ENCODE measurements at places on chromosomes 16 and 17.

- DNase-seq, result no peak
These were observed 216.5 kb downstream of the NTN1 start for GRCh38 chr17:9237661-9238301.

- DNase-seq, result no peak
These were observed 40.0 kb upstream of the RBFOX3 start for GRCh38 chr17:79650861-79651260.

- DNase-seq, result no peak
These were observed 23.8 kb upstream of the ABCC1 start for GRCh38 chr16:15925631-15926030.

DNA sequence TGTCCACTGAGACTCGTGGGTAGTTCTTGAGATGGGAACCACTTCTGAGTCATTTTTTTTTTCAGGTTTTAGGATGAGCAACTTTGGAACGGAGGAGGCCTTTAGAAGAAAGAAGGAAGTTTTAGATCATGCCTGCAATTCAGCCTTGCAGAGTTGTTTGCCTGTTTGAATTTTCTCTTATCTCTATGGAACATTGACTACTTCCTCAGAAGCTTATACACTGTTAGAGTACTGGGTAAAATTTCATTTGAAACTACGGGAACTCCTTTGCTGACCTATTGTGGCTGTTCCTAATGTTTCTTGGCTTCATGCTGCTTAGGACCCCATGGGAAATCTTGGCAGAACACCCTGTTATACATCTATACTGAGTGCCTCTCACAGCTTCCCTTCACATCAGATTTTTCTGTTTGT is 70.8 kb downstream of the MAP2K6 start:
- DNase-seq, result no peak

DNA sequence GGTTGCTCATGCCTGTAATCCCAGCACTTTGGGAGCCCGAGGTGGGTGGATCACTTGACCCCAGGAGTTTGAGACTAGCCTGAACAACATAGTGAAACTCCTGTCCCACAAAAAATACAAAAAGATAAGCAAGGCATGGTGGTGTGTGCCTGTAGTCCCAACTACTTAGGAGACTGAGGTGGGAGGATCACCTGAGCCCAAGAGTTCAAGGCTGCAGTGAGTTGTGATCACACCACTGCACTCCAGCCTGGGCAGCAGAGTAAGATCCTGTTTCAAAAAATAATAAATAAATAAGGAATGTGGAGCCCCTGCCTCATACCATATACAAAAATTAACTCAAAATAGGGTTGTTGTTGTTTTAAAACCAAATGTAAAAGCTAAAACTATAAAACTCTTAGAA is 26.2 kb upstream of the CORO1A start:
- no peak for DNase-seq

DNA sequence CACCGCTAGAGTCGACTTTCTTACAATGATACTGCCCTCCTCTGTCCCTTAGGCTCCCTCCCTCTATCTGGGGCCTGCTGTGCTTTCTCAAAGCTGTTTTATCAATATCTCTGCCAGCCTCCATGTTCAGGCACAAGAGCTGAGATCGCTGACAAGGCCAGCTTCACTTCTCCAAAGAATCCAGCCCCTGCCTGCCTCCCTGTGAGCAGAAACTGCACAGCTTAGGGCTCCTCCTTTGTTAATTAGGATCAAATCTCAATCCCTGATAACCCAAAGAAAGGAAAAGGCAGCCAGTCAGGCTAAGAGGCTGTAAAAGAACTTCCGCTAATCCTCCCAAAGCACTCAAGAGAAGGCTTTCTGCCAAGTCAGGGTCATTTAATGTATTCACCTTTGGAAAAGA is 616.0 kb upstream of the CDH11 start:
- no peak for DNase-seq

- DNase-seq, result peak; percentile 83
These were observed 3.7 kb downstream of the NOL3 start for GRCh38 chr16:67173808-67174705.

DNA sequence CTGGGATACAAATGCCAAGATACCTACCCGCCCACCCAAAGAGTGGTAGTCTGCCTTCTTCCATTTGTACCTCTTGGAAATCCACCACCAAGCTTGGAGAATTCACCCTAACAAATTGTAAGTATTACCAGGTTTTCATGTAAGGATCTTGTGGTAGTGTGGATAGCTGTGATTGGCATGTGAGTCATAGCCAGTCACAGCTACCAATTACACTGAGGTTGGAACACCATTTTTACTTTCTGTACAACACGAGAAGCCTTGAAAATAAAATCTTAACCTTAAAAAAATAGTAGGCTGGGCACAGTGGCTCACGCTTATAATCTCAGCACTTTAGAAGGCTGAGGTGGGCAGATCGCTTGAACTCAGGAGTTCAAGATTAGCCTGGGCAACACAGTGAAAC is 18.5 kb upstream of the SLC35G3 start:
- DNase-seq, result peak; percentile 8

DNA sequence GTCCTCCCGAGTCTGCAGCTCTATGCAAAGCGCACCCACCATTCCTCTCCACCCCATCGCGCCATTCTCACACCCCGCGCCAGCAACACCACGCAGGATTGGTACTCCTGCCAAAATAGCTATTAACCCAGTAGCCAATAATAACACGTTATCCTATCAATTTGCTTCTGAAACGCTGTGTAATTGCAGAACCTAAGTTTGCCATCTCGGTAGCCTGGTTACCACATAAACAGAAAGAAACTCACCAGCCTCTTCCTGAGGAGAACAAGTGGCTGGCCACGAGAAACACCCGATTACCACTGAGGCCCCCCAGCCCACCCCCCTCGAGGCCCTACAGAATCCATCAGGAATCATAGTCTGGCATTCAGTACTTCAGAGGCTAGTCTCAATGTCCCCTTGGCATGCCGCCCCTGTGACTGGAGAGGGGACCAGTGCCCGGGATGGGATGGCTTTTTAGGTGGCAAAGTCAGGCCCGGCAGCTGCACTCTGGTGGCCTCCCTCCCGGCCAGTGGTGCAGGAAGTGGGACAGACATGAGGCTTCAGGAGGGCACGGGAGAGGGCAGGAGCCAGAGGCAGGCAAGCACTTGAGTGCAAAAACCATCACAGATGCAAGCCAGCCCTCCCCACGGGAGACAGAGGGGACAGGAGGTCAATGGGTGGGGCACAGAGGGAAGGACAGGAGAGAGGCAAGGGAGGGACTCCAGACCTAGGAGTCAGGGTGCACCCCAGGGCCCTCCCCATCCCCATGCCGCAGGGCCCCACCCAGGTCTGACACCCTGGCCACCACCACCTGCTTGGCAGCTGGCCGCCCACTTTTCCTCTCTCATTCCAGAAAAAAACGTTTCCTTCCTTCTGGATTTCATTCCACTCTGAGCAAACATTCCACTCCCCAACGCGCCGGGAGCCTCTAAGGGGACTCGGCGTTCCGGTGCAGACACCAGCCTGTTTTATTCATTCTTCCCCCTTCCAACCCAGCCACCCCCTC is 192.5 kb downstream of the ZNF423 start:
- no peak for DNase-seq

DNA sequence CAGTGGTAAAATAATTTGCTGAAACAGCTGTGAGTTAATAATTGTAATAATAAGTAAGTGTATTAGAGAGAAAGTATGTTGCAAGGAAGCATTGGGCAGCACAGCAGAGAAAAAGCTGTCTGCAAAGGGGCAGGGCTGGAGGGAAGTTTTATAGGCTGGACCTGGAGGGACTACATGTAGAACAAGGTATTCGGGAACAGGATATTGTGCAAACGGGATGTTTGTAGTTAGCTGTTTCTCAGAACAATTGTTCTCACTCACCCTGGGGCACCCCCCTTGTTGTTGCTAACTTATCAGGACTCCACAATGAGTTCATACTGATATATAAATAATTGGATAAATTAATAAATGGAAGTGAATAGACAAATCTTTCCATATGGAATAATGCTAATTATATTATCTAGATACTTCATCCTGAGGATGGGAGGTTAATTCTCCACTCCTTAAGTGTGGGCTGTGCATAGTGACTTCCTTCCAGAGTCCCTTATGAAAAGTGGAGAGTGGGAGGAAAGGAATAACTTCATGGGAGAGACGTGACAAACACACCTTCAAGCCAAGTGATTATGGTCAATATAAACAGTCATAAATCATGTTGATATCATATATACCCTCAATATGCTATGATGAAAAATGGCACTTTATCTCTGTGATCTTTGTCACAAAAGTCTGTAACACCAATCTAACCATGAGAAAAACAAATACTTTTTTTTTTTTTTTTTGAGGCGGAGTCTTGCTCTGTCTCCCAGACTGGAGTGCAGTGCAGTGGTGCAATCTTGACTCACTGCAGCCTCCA is 85.4 kb downstream of the PPM1E start:
- no peak for DNase-seq

- no peak for DNase-seq
These were observed 5.2 kb downstream of the IL34 start for GRCh38 chr16:70651524-70651923.

GRCh38 chr17:43813386-43813785 is 19.6 kb downstream of the MPP3 start:
- no peak for DNase-seq

- no peak for DNase-seq
These were observed 60.3 kb upstream of the FBXO47 start for GRCh38 chr17:39027455-39028035.

- no peak for DNase-seq
These were observed 11.4 kb downstream of the SOCS7 start for GRCh38 chr17:38363016-38363415.

DNA sequence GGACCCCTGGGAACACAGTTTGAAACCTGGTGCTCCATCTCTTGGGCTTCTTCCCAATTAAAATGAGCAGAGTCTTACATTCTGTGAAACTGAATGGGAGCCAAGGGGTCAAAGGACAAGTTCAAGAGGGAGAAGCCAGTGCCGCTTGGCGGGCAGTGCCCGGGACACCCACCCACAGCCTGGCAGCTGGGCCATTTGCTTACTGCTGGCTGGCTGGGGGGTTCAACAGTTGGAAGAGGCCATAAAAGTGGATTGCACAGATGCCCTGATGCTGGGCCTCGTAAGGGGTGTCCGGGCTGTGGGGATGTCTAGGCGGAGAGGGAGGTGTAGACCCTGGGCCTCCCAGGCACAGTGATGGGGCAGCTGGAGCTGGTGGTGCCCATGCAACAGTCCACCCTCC is 52.1 kb downstream of the CMIP start:
- no peak for DNase-seq

DNA sequence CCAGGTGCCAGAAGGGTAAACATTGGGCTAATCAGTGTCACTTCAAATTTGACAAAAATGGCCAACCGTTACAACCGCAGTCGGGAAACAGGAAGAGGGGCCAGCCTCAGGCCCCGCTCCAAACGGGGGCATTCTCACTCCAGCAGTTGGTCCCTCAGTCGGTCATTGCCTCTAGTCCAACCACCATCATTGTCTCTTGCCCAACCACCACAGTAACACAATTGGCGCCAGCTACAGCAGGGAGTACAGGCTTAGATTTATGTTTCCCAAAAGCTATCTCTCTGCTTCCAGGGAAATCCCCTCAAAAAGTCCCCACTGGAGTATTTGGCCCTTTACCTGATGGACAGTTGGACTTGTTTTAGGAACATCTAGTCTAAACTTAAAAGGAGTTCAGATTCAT is 20.3 kb downstream of the ALOX15B start:
- DNase-seq, result no peak

DNA sequence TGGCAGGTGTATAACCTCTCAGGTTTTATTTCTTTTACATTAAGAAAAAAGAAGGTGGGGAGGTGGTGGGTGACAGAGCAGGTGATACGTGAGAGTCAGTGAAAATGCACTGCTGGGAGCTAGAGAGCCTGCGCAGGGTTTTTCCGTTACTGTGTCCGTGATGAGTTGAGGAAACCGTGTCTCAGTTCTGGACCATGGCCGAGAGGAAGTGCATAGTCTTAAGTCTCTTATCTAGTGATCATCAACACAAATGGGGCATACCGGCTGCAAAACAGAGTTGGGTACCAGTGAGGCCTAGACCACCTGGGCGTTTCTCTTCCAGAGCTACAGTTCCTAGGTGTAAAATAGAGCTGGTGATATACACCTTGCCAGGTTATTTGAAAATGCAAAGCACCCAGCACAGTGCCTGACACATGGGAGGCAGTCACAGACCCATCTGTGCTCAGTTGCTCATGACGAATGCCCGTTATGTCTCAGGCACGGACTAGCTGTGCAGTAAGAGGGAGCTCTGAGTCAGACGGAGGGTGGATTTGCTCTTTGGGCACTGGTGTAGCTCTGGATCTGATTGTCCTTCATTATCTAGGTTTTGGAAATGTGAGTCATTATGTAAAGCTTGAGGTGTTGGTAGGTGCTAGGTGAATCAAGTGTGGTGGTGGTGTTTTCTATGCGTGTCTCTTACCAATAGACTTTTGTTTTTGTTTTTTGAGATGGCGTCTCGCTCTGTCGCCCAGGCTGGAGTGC is 60.9 kb downstream of the RPTOR start:
- peak; percentile 96 for DNase-seq

DNA sequence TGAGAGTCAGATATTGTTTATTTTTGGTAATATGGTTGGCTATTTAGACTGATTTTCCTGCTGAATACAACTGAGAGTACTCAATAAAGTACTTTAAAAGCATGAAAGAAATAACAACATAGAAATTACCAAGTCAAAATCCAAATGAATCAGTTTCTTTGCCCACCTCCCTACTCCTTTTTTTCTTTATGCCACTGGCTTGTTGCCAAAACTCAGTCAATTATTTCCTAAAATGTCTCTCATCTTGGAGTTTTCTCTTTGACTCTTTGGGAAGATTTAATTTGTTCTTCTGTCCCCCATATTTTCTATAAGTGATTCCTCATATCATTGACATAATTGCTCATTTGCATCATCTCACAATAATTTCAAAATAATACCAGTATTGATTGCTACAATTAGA is 2.6 kb upstream of the OMG start:
- DNase-seq, result no peak

DNA sequence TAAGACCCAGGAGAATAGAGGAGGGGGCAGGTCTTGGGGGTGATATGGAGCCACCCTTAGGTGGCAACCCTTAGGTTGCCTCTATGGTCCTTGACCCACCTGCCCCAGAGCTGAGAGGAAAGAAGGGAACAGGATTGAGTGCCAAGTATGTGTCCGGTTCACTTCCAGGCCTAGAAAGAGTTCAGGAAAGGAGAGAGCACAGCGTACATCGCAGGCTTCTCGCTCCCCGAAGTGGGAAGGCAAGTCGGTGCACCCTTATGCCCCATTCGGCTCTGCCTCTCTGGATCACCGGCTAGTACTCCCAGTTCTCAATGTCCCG is 631 bp downstream of the SP6 start:
- no peak for DNase-seq

GRCh38 chr17:44892250-44892649 is 7.0 kb downstream of the EFTUD2 start:
- no peak for DNase-seq

All from RWPE1 (cell line).